Activated CD8-positive, alpha-beta T cell treated with anti-CD3 and anti-CD28 coated beads for 36 hours (primary cell): ENCODE measurements at places on chromosomes 3 and 15. TPM values are rescaled to one million over a fixed set of nuclear protein-coding genes. Genes with fewer than 3 reads are reported as not detected.

Gene MBD4
- 44.5 TPM for total RNA-seq

Gene SIDT1
- 24.0 TPM for total RNA-seq

Gene PIAS1
- total RNA-seq, result 26.0 TPM

Gene KLF13
- total RNA-seq, result 175 TPM

Gene IFT57
- 35.3 TPM for total RNA-seq

Gene SLC6A1
- not detected for total RNA-seq

Gene ALDH1A2
- 0.47 TPM for total RNA-seq

- peak; percentile 34 for DNase-seq
Observed at GRCh38 chr3:130895690-130896488, 2.0 kb downstream of the ATP2C1 start.

DNA sequence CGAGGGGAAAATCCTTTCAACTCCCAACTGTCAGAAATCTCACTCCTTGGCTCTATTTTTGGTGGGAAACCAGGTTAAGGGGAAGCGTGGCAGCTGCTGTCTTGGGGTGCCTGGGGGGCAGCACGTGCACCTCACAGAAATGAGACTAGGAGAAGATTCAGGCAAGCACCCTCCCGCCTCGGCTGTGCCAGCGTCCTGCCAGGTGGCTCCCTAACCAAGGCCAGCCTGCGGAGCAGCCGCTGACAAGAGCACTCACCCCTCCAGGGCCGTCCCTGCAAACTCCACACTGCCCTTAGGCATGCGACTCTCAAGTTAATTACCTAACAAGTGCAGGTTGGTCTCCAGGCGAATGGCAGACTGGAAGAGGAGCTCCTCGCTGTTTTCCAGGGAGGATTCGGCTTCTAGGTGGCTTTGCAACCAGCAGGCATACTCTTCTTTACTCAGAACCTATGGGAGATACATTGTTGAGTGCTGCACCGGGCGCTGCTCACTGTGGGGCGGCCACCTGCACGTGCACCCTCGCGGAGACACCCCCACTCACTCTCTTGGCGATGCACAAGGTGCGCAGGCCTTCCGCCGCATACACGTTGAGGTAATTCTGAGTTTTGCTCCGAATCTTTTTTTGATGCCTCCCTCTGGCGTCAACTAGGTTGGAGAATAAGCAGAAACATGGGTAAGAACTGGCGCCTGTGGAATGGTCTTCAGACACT is 155.3 kb downstream of the ATP10A start:
- DNase-seq, result no peak

DNA sequence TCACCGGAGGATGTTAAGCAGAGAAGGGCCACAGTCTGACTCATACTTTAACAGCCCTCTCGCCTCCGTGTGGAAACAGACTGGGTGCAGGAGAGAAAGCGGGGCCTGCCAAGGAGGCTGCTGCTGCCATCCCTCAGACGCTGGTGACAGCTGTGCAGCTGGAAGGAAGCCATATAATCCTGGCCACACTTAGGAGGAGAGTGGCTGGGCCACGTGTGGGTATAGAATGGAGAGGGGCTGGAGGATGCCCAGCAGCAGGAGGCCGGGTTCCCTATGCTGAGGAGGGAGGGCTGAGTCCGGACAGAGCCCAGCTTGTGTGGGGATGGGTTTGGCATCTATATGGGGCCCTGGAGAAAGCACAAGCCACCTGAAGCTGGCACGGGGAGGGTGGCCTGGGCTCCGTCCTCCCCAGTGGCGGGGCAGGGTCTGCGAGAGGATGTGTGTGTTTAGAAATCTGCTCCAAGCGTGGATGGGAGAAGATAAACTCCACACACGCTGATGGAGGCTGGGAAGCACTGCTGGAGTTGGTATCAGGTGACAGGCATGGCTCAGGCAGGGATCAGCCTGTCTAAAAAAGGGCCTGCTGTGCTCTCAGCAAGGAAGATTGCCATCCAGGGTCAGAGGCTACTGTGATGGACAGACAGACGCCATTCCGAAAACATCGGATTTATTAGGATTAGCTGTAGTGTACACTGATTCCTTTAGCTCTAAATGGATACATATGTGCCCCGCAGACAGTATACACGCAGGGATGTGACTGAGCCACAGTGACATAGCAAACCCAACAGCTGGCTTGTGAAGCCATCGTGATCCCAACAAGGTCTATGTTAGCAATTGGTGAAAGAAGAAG is 15.9 kb downstream of the ABTB1 start:
- no peak for DNase-seq

DNA sequence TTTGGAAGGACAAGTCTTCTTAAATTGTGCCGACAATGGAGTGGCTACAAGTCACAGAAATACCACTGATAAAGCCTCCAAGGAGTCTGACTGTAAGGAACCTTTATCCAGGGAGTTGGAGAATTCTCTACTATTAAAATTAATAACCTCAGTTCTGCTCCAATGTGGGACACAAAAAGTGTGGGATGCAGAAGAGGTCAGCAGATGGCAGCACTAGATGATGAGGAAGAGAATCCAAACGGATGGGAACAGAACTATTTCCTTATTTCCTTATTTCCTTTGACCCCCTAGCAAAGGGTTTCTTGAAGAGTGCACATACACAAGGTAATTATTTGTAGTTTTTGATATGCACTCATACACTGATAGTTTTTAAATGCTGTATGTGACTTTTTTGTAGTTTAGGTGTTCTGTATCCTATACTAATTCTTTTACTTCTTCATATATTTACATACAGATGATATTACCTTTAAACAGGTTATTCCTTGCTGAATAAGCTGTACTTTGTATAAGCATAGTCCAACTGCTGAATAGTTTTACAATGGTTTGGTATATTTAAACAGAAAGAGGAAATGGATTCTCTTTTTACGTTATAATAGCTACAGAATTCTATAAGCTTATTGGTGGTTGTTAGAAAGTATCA is 25.6 kb upstream of the NLGN1 start:
- DNase-seq, result peak; percentile 4

DNA sequence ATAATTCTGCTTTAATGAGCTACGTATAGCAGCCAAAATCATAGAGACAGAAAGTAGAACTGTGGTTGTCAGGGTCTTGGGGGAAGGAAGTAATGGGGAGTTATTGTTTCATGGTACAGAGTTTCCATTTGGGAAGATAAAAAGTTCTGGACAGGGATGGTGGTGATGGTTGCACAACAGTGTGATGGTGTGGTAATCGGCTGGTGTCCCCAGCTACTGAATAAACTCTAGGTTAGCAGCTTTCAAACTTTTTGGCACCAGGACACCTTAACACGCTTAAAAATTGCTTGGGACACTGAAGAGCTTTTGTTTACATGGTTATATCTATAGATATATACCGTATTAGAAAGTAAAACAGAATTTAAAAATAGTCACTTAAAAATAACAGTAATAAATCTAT is 166.0 kb downstream of the NEK11 start:
- DNase-seq, result no peak

DNA sequence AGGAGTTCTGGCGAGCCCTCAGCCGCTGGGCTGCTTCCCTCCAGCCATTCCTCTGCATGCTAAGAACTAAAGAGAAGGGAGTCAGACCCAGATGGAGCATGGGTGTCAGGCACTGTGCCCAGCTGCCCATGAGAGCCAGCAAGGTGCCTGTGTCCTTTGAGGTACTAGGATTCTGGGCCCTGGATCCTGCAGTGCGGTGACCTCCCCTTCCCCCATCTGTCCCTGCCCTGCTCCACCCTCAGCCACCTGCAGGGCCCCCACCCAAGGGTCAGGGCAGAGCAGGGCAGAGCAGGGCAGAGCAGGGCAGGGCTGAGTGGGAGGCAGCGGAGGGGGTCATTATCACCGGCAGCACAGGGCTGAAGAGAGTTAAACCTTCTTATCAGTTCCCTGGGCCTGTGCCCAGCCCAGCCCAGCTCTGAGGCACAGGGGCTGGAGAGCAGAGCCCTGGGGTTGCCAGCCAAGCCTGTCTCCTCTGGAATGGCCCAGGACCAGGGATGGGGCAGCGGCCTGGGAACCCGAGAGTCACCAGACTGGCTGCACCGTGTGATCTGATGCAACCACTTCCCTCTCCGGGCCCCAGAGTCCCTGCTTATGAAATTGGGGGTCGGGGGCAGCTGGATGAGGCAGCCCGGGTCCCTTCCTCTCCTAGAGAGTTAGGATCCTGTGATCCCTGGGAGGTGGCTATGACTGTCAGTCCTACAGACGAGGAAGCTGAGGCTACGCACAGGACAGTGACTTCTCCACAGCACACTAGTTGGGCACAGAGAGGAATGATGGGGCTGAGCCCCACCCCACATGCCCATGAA is 17.3 kb downstream of the ZDHHC19 start:
- DNase-seq, result no peak

DNA sequence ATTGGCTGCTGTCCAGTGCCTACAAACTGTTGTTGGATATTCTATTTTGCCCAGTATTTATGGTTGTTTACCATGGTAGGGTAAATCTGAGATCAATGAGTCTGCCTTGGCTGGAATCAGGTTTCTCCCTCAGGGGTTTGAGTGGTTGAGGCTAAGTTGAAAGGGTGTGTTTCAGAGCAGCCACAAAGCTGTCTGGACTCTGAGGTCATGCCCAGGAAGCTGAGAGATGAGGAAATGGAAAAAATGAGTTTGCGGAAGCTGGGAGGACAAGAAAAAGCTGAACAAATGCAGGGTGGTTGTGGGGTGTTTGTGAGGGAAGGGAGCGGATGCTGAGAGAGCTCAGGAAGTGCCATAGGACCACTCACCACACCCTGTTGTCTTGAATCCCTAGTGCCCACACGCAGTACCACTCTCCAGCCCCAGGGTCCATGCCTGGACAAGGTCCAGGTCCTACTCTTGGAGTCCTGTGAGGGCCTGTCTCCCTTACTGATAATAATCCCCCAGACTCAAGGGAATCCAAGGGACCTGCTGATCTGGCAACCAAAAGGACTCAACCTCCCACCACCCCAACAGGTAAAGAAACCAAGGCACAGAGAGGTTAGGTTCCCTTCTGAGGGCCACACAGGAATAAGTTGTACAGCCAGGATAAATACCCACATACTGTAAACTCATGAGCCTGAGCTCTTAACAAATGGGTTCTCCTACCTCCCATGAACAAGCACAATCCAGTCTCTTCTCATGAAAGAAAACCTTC is 81.6 kb downstream of the PPCDC start:
- DNase-seq, result peak; percentile 66

DNA sequence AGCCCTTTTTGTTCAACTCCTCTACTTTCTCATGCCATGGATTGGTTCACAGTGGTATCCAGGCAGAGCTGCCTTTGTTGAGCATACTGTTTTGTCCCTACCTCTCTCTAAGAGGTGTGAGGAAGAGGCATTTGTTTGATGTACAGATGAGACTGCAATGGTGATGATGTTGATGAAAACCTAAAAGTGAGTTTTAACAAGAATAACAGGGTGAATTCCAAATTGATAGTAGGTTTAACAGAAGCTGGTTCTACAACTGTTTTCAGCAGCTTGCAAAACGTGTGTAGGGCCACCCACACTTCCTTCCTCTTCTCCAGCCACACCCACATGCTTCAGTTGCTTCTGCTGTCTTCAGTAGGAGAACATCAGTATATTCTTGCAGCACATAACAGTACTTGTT is 10.2 kb downstream of the SNRK start:
- peak; percentile 79 for DNase-seq

GRCh38 chr3:90062631-90063200 is 955.3 kb downstream of the EPHA3 start:
- DNase-seq, result no peak

GRCh38 chr3:50481992-50482391 is 21.4 kb downstream of the CACNA2D2 start:
- no peak for DNase-seq

GRCh38 chr3:120161902-120162301 is 67.7 kb upstream of the GSK3B start:
- no peak for DNase-seq

DNA sequence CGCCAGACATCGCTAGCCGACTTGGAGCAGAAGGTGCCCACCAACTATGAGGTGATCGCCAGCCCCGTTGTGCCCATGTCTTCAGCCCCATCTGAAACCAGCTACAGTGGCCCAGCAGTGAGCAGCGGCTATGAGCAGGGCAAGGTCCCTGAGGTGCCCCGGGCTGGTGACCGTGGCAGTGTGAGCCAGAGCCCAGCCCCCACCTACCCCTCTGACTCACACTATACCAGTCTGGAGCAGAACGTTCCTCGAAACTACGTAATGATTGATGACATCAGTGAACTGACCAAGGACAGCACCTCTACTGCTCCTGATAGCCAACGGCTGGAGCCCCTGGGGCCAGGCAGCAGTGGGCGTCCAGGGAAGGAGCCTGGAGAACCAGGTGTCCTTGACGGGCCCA is 12.9 kb upstream of the APEH start:
- DNase-seq, result no peak
